ENCODE measurements at places on chromosomes 2 and 18.

- no peak for DNase-seq
These were observed 1.0 kb upstream of the RPRM start for GRCh38 chr2:153479573-153479972.

DNA sequence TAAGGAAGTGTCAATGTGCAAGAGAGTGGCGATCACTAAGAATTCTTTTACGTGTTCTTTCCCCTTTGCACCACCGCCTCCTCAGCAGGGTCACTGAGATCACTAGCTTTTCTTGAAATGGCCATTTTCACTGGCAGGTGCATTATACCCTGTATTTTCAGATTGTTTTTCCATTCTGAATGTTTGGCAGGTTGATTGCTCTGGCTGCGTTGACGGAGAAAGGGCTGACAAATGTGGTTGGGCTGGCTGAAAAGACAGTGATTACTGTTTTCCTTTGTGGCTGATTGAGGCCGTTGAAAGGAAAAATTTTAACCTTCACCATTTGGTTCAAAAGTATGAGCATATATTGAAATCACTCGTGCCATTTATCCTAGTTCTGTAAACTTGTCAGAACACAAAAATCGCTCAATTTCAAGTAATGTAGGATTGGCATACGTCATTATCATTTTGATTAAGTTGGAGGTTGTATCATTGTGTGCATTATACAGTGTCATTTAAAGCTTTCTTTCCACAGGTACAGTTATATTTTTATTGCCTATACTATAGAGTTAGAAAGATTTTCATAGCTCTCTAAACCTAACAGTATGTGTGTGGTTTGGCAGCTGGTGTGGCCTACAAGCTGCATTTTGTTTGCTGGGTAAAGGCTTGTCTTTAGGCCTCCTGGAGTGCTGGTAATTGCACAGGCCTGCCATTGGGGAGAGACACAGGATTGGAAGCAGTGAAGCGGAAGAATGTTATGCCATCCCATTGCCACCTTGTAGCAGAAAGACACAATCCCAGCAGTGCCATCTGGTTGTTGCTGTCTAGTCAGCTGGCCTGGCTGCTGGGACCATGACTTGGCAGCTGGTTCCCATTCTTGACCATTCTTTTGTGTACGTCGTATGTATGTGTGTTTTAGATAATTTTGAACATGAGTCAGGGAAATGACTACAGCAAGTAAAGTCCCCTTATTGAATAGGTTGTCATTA is 36.7 kb downstream of the DYNC1I2 start:
- no peak for DNase-seq

DNA sequence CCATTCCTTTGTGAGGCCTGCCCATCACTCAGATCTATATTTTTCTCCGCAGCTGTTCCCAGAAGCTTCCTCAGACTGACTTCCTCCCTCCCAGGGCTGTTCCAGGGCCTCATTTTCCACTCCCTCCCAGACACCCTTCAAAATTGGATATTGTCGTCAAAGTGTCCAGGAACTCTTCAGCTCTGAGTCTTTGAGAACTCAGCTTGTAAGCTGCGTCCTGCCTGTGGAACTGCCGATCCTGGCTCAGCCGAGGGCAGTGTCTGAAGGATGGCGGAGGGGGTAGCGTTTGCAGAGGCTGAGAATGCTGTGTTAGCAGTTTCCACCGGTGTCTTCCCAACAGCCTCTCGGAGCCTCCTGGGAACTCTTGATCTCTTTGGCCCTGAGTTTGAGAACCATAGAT is 27.1 kb downstream of the NCK2 start:
- DNase-seq = no peak

DNA sequence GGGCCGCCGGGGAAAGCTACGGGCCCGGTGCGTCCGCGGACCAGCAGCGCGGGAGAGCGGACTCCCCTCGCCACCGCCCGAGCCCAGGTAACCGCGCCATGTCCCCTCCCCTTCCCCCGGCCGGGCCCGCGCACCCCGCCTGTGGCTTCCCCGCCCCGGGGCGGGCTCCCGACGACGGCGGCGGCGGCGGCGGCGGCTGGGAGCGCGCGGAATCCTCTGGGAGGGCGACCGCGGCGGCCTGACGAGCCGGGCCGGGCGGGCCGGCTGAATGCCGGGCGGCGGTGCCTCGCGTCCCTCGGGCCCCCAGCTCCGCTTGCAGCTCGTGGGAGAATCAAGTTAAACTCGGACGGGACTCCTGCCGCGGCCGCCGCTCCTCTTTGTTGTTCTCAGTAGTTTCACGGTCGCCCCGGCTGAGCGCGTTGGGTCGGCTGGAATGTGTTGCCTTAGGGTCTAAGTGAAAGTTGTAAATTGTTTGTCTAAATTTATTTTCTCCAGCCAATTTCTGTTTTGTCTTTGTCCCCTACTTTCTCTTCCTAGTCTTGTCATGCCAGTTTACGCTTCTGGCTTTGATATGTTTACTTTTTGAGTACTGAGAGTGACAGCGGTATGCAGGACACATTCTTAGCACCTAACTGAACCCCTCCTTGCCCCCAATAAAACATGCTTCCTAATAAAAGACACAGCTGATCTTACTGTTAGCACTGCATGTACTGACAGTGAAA is 685 bp downstream of the SMAD4 start:
- DNase-seq = no peak

DNA sequence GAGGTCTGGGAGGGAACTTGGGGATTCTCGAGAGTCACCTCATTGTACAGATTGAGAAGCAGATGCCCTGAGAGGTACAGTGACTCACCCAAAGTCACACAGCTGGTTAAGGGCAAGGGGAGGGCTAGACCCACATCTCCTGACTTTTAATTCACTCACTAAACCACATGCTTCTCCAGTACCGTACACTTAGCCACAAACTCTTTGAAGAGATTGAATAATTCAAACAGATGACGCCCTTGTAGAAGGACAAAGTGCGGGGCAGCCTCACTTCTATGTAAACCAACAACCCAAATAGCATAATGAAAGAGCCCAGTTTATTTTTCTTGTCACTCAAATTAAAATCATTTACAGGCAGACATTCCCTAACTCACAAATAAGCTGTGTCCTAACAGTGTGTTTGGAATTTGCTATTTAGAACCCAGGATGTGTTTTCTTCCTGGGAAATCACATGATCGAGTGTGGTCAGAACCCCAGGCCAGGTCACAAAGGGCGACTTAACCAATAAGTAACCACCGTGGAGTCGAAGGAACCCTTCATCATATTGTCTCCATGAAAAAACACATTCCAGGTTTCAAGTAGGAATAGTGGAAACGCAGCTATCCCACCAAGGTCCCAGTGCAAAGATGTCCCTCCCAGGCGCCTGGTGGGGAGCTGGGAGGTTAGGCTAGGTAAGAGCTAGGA is 35.8 kb upstream of the PTPN4 start:
- no peak for DNase-seq

- DNase-seq = no peak
These were observed 449.7 kb upstream of the CHAC2 start for GRCh38 chr2:53317861-53318260.

- DNase-seq = no peak
These were observed 69.2 kb upstream of the EDAR start for GRCh38 chr2:109058191-109058632.

- DNase-seq = no peak
These were observed 64.9 kb downstream of the PPP1R1C start for GRCh38 chr2:182050333-182051135.

- DNase-seq = no peak
These were observed 622 bp downstream of the LRP2 start for GRCh38 chr2:169361706-169362117.

GRCh38 chr2:212831671-212832199 is 293.1 kb upstream of the ERBB4 start:
- no peak for DNase-seq

DNA sequence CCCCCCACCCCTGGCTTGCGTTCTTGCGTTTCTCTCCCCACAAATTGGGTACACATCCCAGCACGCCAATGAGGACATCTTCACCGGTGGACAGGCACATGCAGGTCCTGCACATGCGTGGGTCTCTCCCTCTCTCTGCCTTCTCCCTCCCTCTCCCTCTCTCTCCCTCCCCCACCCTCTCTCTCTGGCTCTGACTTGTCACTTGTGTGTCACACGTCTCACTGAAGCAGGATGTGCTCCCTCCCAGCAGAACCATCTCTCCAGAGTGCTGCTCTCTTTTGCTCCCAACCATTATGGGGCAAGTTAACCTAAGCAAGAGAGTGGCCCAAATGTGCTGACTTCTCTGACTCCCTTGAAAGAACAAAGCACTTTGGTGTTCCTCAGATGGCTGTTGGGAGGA is 120.8 kb upstream of the CAB39 start:
- no peak for DNase-seq

DNA sequence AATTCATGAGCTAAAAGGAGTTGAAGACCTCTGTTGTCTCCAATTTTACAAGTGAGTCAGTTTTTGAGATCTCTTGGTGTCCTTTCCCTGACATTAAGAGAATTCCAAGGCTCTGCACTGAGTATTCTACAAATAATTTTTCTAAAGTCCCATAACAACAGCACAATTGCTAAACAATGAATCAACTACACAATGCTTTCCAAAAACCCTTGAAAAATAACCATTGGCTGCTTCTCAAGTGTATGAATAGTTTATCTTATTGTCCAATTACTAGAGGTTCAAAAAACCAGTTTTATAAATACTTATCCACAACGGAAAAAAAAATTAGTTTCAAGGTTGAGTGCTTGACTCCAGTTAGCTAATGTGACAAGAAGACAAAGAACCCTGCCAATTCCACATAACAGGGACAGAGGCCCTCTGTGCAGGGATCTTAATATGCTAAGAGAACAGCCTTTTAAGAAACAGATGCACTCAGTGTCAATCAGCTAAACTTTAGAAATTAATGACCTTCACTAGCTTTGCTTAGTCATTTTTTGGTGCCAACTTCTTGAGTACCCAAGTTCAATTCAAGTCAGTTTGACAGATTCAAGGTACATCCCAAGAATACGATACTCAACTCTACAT is 266.6 kb upstream of the CYP26B1 start:
- no peak for DNase-seq

DNA sequence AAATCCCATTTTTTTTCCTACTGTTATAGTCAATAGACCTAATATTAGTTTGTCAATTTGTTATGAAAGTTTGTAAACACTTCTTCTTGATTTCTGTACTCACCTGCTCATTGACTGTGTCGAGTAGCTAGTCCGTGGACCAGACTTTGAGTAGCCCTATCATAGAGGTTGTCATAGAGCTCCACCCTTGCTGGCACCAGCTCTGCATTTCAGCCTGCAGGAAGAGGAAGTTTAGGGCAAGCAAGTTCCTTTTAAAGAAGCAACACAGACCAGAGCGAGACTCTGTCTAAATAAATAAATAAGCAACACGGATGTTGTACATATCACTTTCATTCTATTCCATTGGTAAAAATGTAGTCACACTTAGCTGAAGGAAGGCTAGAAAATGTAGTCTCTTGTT is 74.0 kb downstream of the MCFD2 start:
- DNase-seq = no peak

GRCh38 chr18:395456-396250 is 104.8 kb downstream of the COLEC12 start:
- DNase-seq = no peak

- no peak for DNase-seq
These were observed 218.7 kb downstream of the SLC4A10 start for GRCh38 chr2:161842736-161843433.

GRCh38 chr2:73489053-73489452 is 103.4 kb downstream of the ALMS1 start:
- peak; percentile 2 for DNase-seq

GRCh38 chr2:160584972-160585494 is 91.4 kb upstream of the RBMS1 start:
- DNase-seq = no peak

GRCh38 chr18:463403-463802 is 37.1 kb downstream of the COLEC12 start:
- DNase-seq = no peak

DNA sequence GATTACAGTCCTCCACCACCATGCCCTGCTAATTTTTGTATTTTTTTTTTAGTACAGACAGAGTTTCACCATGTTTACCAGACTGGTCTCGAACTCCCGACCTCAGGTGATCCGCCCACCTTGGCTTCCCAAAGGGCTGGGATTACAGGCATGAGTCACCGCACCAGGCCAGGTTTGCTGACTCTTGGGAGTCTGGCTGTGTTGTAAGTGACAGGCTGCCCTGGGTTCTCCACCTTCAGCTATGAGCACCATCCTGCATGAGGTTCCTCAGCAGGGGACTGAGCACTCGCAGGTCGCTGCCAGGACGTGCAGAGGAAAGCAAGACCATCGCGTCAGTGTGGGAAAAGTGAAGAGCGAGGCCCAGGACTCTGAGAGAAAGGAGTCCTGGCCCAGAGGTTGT is 112.6 kb upstream of the NDUFV2 start:
- no peak for DNase-seq

- peak; percentile 18 for DNase-seq
These were observed 42.9 kb downstream of the BOLA3 start for GRCh38 chr2:74104839-74105238.

DNA sequence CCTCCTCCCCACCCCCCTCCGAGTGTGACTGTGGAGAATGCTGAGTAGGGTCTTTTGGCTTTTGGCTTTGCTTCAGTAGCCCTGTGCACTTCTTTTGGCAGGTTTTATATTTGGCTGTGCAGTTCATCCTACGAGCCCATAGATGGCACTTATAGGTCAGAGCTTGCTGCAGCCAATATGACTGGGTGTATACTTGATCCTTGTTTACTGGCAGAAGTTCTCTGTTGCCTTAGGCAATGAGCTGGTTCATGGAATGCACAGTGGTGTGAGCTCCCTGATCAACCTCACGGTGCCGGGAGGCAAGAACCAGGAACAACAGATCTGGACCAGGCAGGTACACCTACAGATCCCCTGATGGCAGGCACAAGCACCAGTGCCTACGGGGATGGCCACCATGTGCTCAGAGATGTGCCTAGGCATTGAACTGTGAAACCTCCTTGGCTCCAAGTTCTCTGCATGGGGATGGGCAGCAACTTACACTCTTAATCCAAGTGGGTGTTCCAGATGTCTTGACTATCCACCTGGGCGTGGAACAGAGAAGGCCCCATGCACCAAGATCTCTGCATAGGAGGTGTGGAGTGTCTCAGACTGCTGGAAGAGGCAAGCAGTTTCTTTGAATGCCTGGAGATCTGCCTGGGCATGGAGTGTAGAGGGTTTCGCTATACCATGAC is 190.4 kb downstream of the KIAA1328 start:
- no peak for DNase-seq

GRCh38 chr2:102809291-102810189 is 47.7 kb downstream of the TMEM182 start:
- no peak for DNase-seq

GRCh38 chr2:240323601-240324291 is 111.7 kb upstream of the GPC1 start:
- no peak for DNase-seq

DNA sequence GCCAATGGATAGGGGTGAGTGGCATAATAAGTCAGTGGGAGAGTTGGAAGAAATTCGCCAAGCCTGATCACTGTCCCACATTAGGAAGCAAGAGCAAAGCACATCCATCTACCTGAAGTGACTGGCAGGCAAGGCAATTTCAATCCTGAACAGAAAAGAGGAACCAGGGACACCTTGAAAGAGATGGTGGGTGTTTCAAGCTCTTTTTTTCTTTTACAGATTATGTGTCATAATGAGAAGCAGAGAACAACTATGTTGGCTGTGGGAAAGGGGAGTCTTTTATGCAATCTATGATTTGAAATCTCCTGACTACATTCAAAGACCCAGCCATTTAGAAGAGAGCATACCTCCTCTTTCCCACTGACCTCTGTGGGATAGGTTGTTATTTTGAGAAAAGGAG is 63.5 kb downstream of the TGIF1 start:
- no peak for DNase-seq

Measured in immature natural killer cell (primary cell).